ENCODE measurements at places on chromosomes 2 and 18.

- DNase-seq: no peak
Observed at GRCh38 chr2:13110825-13111224, 394.1 kb downstream of the TRIB2 start.

DNA sequence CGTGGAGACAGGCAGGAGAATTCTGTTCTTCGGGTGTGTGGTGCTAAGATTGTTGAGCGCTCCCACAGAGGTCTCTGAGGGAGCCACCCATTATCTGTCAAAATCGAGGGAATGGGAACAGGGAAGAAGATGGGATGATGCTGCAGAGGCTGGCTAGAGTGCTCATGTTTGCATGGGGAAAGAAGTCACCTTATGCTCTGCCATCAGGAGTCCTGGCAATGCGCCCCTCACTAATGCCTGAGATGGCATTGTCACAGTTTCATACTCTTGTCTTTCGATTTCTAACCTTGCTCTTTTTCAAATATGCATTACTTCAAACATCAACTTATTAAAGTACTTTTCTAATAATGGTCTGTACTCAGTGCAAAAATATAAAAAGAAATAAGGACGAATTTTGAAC, 463.3 kb upstream of the CELF4 start:
- DNase-seq: no peak

- DNase-seq: no peak
Observed at GRCh38 chr2:62956651-62957050, 94.0 kb upstream of the OTX1 start.

DNA sequence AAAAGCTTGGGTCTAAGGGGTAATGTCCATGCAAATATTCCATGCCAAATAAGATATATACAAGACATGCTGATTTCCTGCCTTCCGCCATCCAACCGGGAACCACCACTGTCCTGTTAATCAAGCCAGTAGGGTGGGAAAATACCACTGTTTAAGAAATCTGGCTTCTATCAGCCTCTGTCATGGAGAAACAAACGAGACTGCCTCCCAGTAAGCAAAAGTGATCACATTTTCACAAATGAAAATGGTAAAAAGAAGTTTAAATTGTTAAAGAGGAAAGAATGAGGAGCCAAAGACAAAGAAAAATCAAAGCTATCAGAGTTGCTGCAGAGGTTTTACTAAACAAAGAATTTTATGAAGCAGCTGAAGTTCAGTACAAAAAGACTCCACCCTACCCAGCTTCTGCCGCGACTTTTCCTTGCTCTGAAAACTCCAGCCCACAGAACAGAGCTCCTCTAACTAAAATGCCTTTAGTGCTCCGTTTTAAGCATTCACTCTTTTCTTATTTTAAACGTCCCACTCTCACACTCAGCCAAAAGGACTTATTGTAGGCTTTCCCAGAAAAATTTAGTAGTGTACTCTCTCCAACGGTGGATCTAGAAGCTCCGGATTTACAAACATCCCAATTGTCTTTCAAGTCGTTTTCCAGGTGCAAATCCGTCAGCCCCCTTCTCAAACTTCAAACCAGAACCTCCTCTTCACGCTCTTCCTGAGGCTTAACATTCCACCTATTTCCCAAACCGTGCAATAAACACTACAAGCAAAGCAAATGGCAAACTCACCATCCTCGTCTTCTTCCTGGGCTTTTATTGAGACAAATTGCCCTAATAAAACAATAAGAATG, 613 bp downstream of the COL5A2 start:
- DNase-seq: no peak

DNA sequence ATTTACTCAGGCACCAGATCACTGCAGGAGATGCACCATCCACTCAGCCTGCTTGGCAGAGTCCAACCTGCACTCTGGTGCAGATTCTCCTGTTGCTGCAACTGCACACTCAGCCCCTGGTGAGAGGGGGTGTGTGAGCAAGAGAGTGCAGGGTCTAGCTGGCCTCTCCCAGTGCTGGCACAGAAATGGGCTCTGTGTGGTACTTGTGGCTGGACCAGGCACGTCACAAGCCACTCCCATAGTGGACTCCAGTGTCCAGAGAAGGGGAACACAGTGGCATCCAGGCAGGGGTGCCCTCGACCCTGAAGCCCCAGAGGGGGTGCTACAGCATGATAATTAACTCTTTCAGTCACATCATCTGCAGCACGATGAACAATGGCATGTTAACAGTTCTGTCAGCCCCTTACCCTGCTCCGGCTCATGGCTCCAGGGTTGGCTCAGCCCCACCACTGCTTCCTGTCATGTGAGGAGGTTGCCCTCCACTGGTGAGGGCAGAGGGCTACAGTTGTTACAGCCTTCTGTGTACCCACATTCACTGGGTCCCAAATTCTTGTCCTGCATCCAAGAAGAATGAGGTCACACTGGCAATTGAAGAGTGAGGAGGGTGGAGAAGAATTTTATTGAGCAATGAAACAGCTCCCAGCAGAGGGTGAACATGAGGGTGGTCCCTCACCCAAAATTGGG, 135.7 kb downstream of the EVA1A start:
- DNase-seq: no peak

DNA sequence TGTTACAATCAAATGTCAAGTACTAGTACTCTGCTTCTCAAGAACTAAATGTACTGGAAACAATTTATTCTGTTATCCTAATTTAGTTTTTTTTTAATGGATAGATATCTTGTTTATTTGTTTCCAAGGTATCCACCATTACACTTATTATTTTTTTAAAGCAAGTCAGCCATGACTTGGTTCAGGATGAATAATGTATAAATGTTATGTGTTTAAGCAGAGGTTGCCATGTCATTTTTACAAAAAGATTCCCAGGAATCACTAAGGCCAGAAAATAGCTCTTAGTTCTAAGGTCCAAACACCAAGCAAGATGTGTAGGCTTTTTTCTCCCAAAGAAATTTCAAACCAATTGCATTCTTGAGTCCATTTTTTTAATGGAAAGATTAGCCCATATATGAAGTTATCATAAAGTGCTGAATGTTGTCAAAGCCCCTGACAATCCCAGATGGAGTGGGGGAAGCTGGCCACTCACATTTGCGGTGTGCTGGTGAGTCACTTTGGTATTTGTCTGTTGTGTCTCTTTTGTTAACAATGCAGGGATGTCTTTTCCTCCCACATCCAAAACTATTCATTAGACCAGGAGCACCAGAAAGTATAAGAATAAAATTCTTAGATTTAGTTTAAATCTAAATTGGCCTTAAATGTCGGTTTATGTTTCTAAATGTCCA, 158.9 kb downstream of the COL6A3 start:
- no peak for DNase-seq

DNA sequence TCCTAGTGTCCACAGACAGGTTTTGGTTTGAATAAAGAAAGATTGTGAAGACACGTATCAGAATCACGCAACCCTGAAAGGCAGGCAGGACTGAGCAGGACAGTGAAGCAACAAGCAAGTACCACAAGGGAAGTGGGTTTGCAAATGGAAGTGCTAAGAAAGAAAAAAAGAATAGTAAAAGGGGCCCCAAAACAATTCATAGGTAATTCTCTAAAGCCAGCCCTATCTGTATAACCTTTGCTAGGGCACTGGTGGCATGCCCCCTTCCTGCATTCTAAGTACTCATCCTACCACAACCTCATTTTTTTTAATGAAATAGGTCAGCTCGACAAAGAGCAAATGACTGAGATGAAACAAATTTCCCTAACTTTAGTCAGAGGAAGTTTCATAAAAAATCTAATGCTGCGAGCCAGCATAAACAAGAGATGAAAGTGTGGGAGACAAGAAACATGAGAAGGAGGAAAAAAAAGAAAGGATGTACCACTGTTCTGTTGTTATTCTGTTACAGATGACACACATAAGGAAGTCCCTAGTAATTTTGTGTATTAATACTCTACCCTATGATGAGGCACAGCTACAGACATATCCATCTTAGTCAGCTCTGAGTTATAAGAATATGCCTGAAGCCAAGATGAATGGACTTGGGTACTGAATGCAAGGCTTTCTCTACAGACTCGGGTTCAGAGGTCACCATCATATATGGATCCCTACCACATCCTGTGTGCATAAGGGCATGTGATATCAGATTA, 32.2 kb downstream of the IKZF2 start:
- peak; percentile 25 for DNase-seq

- DNase-seq: no peak
Observed at GRCh38 chr2:148948868-148949267, 73.8 kb downstream of the KIF5C start.

DNA sequence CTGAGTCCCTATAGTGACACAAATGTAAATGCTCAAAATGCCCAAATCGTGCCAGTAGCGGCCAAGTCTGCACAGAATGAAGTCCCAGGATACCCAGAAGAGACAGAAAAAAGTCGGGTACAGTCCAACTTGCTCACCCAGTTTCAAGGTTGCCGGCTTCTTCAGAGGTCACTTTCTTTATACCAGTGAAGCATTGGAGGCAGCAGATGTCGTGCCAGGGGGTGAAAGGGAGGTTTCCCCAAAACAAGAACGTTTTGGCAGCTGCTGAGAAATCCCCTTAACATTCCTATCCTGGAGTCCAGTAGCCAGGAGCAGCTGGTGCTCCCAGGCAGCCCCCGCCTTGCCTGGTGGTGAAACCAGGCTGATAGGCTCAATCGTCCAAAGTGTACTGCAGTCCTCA, 58.1 kb upstream of the MCFD2 start:
- no peak for DNase-seq

- DNase-seq: no peak
Observed at GRCh38 chr2:240127191-240127750, 8.8 kb downstream of the COPS9 start.

DNA sequence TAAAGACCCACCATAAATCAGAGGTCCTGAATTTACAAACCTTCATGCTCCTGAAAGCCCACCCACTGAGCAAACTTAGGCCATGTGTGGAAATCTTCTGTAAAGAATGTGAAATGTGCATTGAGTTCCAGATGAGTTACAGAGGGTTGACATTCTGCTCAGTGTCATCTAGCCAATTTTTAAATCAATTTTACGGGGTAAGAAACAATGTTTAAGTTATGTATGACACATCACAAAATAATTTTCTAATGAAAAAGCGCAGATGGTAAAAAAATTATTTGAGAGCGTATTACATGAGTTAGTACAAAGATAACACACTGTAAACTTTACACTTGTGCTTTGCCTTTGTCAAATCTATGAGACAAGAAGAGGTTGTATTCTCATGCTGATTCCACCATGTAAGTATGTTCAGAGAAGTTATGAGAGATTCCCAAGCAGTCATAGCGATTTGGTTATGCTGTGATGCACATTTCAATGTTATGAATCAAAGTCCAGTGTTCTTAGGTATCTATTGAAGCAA, 446.3 kb downstream of the ADCYAP1 start:
- no peak for DNase-seq

DNA sequence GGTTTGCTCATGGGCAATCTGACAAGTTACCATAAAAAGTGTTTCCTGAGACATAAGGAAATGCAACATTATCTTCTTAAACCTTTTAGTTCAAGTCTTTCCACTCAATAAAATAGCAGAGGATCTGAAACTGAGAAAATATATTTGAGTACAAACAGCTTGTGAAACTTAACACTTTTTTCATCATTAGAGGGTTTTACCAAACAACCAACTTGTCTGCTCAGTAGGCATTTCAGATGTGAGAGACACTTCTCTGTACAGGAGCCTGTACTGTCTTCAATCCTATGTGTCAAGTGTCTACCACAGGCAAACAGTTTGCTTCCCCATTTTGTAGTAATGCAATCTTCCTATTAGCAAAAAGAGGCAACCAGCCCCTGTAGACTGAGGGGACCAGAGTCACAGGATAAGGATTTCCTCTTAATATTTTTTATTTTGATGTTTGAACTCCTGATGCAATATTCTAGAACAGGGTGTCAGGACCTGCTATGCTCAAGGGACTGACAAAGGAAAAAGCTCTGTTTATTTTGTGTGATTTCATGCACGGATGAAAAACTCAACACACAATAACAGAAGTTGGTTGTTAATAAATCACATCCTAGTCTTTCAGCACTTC, 159.1 kb upstream of the LHCGR start:
- DNase-seq: no peak

GRCh38 chr2:20762945-20763683, 59.8 kb downstream of the LDAH start:
- no peak for DNase-seq

DNA sequence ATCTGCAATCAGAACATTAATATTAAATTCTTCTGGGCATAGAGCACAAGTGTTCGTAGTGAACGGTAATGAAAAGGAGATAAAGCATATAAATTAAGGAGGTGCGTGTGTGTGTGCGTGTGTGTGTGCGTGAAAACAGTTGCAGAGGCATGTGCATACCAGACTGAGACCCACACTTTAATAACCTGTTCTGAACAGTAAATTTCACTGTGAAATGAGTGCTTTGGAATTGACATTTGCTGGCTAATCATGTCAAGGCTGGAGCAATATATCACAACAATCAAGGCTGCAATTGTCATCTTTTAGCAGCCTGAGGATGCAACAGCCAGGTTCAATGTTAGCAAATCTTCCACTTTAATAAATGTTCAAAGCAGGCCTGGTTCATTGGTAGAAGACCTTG, 57.9 kb downstream of the DCDC2C start:
- DNase-seq: no peak

GRCh38 chr2:218679119-218679518, 7.2 kb downstream of the STK36 start:
- DNase-seq: no peak

- no peak for DNase-seq
Observed at GRCh38 chr2:118657466-118657865, 190.0 kb downstream of the EN1 start.

GRCh38 chr18:13159579-13159978, 59.0 kb upstream of the LDLRAD4 start:
- peak; percentile 44 for DNase-seq

- DNase-seq: no peak
Observed at GRCh38 chr2:179265082-179265510, 464 bp upstream of the SESTD1 start.

- DNase-seq: no peak
Observed at GRCh38 chr2:105779394-105779793, 34.7 kb downstream of the NCK2 start.

DNA sequence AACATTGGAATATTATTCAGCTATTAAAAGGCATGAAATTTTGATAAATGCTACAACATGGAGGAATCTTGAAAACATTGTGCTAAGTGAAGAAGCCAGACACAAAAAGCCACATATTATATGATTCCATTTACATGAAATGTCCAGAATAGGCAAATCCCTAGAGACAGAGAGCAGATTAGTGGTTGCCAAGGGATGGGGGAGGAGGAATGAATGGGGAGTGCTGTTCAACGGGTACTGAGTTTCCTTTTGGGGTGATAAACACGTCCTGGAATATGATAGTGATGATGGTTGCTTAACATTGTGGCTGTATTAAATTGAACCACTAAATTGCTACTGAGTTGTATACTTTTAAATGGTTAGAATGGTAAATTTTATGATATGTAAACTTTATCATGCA, 8.9 kb upstream of the TWSG1 start:
- no peak for DNase-seq
